ENCODE measurements at places on chromosomes 7 and 10.

- DNase-seq, result no peak
Observed at GRCh38 chr7:110373859-110374258, 717.1 kb upstream of the LRRN3 start.

DNA sequence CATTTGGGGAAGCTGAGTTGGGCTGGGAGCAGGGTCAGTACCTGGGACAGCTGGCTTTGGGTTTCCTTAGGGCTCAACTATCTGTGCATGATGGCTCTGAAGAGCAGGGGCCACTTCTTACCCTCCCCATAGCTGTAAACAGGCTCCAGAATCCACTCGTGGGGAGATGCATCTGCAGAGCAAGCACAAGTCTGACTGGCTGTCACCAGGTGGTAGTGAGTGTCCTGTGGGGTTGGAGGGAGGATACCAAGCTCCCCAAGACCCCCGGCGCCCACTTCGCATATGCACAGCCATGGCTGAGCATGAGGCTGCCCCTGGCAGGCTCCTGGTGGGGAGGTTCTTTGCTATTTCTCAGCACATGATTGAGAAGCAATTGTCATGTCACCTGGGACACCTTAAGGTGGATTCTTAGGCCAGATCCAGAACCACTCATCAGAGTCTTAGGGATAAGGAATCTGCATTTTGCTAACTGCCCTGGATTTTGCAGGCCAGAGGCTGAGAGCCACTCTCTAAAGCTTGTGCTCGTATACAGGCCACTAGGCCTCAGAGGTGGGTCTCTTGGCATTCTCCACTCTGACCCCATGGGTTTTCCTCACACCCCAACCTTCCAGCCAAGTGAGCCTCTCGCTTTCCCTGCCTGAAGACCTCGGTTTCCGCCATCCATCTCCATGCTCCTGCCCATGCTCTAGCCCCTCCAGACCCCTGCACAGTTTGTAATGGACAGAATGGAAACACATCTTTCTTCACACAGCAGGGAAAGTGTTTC, 53.7 kb downstream of the ADCY1 start:
- no peak for DNase-seq

GRCh38 chr7:140512317-140513000, 33.2 kb upstream of the MKRN1 start:
- no peak for DNase-seq

GRCh38 chr10:116792817-116793216, 50.5 kb upstream of the HSPA12A start:
- DNase-seq, result no peak

DNA sequence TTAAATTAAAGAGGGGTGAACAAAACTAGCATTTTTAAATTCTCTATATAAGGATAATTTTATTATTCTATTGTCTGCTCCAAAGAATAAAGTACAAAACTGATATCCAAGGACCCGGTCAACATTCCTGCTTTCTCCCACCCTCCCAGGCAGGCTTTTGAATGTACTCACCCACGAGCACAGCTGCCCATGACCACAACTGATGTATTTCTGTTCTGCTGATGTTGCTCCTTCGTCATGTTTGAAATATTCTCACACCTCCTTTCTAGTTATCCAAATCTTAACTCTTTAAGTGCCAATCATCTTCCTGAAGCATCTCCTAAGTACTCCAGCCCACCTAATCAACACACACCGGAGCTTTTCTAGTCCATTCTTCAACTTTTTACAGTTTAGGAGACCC, 46.7 kb downstream of the CALD1 start:
- no peak for DNase-seq

GRCh38 chr7:4603843-4604231, 78.3 kb upstream of the FOXK1 start:
- DNase-seq, result no peak

DNA sequence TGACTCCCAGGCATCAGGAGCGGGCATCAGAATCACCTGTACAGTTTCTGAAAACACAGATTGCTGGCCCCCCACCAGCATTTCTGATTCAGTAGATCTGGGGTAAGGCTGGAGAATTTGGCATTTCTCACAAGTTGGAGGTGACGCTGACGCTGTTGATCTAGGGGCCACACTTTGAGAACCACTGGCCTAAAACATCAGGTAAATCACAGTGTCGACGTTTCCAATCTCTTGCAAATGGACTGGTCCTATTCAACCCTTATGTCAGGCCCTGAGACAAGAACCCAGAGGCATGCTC, 564.0 kb downstream of the KCNMA1 start:
- no peak for DNase-seq

DNA sequence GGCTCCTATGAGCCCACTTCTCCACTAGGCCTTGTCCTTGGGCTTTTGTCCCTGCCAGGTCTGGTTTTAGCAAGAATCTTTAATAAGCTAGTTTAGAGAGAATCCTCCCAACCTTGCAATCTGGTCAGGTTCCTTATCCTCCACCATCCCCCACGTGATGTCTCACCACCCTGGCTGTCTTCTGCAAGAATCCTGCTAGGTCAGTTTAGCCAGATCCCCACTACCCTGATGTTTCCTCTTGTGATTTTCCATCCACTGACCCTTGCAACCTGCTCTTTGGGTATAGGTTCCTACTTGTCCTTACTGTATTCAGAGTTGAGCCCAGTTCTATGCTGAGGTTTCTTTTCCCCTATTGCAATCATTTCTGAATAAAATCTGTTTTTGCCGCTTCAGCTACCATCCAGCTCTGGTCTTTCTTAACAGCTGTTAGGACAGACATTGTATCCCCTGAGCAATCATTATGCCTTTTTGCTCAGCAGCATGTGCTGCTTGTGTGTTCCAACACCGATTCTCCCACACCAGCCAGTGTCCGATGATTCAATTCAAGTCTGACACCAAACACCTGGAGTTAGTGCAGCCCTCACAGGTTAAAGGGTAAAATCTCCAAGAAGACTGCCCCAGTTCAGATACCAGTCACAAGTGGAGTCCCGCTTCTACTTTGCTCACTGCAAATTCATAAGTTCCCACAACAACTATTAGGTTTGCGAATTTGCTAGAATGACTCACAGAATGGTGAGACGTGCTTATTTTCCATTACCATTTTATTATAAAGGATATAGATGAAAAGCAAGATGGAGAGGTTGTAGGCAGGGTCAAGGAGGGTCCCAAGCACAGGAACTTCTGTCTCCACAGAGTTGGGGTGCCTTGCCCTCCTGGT, 62.2 kb upstream of the ADCY1 start:
- DNase-seq, result no peak

GRCh38 chr7:111729483-111729882, 167.2 kb upstream of the IMMP2L start:
- no peak for DNase-seq

- DNase-seq, result no peak
Observed at GRCh38 chr7:131224996-131225395, 102.7 kb upstream of the MKLN1 start.

GRCh38 chr10:101241840-101242707, 12.8 kb upstream of the LBX1 start:
- no peak for DNase-seq

- no peak for DNase-seq
Observed at GRCh38 chr7:35735396-35735795, 40.5 kb upstream of the HERPUD2 start.

DNA sequence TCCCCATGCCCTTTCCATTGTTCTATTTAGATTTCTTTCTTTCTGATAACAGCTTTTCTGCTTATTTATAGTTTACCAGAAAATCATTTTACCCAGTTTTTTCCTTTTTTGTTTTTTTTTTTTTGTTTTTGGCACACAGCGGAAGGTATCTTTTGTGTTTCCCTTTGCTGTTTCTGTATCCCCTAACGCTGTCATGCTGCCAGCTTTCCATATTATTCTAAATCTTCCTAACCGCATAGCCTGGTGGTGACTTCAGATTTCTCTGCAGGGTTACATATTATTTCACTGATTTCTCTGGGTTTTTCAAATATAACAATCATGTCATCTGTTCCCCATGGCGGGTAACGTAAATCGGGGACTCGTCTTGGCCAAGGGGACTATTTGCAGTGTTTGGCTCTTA, 4.0 kb upstream of the SLC29A4 start:
- no peak for DNase-seq

- DNase-seq, result no peak
Observed at GRCh38 chr10:36468620-36469019, 656.8 kb upstream of the ANKRD30A start.

DNA sequence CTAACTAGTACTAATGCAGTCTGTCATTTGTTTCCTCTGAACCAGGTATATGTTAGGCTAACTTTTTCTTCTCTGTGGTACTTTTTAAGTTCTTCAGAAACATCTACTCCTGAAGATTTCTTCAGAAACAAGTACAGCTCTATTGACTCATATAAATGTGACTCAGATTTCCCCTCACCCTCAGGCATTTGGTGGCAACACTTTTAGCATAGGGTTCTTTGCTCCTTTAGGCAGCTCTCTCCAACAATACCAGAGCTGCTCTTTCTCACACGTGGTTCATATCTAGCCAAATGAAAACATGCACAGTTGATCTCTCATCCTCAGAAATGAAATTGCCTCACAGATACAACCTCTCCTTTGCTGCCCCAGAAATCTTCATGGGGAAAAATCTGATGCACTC, 939.8 kb downstream of the SORCS1 start:
- no peak for DNase-seq

- no peak for DNase-seq
Observed at GRCh38 chr10:98369801-98370200, 45.2 kb downstream of the PYROXD2 start.

- no peak for DNase-seq
Observed at GRCh38 chr7:158010961-158011693, 576.5 kb downstream of the PTPRN2 start.

DNA sequence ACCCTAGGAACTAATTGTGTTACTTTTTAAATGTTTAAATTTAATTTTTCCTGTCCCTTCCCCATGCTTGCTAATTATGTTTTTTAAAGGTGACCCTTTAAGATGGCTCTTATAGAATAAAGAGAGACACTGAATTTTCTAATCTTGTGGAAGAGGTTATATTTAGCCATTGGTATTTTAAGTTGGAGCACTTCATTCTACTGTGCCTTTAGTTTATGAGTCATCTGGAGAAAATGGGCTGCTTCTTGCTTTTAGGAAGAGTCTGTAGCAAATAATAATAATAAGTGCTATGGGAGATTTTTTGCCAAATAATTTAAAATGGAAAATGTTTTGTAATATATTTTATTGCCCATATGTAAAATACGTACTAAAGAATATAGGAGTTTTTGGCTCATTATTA, 139.7 kb downstream of the ADK start:
- DNase-seq, result no peak

GRCh38 chr7:118140468-118140867, 43.5 kb upstream of the LSM8 start:
- DNase-seq, result no peak

DNA sequence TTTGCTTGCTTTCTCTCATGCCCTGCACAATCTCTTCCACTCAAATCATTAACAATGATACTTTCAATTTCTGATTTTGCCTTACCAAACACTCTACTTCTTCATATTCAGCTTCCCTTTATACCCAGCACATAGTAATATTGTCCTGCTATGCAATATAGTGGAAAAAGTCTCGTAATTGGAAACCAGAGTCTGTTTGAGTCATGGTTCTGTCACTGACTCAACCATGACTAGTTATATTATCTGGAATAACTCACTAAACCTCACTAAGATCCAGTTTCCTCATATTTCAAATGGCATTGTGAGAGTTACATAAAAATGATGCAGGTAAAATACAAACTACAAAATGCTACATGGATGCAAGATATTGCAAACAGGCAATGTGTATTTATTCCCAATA, 98.5 kb upstream of the LRRTM3 start:
- no peak for DNase-seq

DNA sequence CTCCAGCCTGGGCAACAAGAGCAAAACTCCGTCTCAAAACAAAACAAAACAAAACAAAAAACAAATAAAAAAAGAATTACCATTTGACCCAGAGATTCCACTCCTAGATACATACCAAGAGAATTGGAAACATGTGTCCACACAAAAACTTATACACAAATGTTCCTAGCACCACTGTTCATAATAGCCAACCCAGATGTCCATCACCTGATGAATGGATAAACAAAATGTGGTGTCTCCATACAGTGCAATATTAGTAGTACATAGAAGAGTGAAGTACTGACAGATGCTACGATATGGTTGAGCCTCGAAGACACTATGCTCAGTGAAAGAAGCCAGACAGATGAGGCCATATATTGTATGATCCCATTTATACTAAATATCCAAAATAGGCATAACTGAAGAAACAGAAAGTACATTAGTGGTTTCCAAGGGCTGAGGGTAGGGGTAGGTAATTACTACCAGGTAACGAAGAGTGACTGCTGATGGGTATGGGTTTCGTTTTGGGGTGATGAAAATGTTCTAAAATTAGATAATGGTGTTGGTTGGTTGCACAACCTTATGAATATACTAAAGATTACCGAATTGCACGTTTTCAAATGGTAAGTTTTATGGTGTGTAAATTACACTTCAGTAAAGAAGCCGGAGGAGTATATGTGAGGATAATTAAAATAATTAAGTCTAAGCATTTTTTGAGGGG, 20.0 kb downstream of the MYO1G start:
- no peak for DNase-seq

- DNase-seq, result no peak
Observed at GRCh38 chr7:93132216-93132615, 14.4 kb upstream of the SAMD9 start.

DNA sequence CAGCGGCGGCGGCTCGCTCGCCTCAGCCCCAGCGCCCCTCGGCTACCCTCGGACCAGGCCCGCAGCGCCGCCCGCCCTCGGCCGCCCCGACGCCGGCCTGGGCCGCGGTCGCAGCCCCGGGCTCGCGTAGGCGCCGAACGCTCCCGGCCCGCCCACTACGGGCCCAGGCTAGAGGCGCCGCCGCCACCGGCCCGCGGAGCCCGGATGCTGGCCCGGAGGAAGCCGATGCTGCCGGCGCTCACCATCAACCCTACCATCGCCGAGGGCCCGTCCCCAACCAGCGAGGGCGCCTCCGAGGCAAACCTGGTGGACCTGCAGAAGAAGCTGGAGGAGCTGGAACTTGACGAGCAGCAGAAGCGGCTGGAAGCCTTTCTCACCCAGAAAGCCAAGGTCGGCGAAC, 18.2 kb upstream of the TSPAN33 start:
- no peak for DNase-seq

DNA sequence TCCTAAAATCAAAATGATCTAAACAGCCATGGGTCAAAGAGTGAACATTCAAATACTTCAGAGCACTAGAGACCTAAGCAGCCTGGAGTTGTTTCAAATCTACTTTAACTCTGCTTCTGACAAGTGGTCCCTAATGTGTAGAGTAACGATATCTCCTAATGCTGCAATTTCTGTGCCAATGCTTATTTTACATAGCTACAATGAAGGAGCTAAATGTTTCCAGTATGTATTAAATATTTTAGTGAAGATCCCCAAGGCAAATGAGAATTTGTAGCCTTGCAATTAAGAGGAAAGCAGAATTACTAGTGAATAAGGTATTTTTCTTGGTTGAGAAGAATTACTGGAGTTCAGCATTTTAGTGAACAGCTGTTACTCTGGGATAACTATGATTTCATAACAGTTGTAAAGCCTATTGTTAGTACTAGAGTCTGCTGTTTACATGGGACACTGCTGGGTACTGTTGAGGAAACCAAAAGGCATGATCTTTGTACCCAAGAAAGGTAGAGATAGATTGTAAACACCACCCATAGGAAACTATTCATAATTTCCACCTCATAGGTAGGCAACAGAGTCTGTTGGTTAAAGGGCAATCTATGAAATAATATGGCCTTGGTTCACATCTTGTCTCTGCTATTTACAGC, 271.9 kb downstream of the PLXDC2 start:
- DNase-seq, result no peak
